ENCODE measurements at places on chromosomes 7 and 10.
A peak's percentile ranks its signal among the peaks of the same experiment; 100 is the strongest.

- DNase-seq = no peak
Observed at GRCh38 chr7:26534649-26535482, 243.2 kb downstream of the SNX10 start.

GRCh38 chr7:137001478-137001877, 133.0 kb downstream of the CHRM2 start:
- DNase-seq = no peak

DNA sequence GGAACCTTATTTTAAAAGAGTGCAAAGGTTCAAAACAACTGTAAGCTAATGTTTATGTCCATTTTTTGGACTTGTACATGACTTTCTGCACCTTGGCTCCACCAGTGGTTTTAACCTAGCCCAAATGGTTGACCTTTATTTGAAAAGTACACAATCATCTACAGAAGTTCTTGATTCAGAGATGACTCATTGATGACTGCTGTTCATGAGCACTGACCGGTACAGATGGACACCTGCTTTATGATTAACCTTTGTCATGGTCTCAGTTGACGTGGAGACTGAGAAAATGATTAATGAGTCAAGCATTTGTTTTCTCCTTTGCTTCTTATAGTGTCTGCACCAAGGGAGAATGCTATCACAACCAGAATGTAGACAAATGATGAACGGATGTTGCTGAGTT, 55.7 kb upstream of the PTER start:
- no peak for DNase-seq

- no peak for DNase-seq
Observed at GRCh38 chr10:11687357-11687771, 54.8 kb upstream of the ECHDC3 start.

DNA sequence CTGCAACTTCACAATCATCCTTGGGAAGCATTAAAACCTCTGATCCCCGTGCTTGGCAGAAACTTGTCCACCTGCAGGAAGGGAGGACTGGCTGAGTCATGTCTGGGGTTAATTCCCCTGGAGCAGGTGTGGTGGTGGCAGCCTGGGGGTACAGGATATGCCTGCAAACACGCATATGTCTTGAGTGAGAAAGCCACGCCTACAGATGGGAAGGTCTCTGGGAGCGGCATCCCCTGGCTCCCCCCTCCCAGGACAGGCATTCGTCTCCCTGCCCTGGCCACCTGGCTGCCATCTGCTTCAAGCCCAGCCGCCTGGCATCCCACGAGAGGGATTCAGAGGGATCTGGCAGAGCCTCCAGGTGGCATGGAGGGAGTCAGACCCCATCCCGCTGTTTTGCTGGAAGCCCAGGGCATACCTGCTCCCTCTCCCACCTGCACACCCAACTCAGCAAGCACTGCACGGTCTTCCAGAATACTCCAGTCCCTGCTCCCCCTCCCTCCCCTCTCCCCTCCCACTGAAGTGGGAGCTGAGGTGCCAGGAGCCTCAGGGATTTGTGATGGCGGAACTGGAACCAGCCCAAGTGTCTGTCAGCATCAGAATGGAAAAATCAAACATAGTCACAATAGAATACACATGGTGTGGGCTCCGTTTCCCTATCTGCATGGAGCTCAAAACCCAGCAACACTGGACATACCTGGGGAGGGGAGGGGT, 61.0 kb downstream of the CAMK2B start:
- no peak for DNase-seq

DNA sequence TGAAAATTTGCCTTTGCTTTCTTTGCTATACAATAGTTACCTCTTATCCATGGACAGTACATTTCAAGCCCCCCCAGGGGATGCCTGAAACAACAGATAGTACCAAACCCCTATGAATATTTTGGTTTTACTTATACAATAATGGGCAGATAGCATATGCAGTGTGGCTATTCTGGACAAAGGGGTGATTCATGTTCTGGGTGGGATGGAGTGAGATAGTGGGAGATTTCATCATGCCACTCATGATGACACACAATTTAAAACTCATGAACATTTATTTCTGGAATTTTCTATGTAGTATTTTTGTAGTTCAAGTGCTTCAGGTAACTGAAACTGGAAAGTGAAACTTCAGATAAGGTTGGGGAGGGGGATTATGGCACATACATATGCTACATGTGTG, 12.0 kb downstream of the STARD3NL start:
- no peak for DNase-seq

DNA sequence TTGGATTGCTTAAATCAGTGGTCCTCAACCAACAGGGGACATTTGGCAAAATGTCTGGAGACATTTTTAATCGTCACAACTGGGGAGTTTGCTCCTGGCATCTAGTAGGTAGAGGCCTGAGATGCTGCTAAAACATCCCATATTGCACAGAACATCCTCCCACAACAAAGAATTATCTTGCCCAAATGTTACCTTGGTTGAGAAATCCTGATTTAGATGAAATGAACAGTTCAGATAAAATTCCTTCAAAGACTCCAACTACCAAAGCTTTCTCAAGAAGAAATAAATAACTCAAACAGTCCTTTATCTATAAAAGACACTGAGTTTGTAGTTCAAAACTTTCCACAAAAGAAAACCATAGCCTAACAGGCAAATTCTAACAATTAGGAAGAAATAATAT, 160.9 kb downstream of the SNX13 start:
- DNase-seq = no peak

DNA sequence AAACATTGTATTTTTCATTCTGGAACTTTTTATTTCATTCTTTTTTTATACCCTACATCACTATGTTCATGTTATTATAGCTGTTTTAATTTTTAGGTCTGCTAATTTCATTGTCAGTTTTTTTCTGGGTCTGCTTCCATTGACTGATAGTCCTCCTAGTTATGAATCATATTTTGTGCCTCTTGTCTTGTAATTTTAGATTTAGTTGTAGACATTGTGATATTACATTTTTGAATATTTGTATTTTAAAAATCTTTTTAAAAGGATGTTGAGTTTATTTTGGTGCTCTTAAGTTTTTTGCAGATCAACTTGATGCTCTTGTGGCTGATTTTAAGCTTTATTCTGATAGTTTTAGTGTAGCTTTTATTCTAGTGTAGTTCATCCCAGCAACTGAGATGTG, 57.6 kb downstream of the BTRC start:
- no peak for DNase-seq

DNA sequence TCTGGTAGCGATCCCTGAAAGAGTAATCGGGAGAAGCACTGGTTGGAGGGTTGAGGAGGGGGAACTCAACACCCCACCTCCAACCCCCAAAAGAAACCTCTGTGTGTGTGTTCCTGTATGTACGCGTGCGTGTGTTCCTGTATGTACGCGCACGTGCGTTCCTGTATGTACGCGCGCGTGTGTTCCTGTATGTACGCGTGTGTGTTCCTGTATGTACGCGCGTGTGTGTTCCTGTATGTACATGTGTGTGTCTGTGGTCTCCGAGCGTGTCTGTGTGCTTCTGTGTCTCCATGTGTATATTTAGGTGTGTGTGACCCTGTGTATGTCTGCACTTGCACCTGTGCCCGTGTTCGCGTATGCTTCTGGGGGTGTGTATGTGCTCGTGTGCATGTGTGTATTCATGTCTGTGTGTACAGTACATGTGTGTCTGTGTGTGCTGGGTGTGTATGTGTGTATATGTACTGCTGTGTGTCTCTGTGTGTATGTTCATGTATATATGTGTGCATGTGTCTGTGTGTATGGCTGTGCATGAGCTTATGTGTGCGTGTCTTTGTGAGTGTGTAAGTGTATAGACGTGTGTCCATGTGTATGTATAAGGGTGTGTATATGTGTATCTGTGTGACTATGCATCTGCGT, 42.9 kb upstream of the KLF6 start:
- DNase-seq = no peak

GRCh38 chr10:350981-351501, 215.8 kb downstream of the ZMYND11 start:
- no peak for DNase-seq

GRCh38 chr7:29372351-29373090, 177.9 kb downstream of the CHN2 start:
- DNase-seq = no peak

DNA sequence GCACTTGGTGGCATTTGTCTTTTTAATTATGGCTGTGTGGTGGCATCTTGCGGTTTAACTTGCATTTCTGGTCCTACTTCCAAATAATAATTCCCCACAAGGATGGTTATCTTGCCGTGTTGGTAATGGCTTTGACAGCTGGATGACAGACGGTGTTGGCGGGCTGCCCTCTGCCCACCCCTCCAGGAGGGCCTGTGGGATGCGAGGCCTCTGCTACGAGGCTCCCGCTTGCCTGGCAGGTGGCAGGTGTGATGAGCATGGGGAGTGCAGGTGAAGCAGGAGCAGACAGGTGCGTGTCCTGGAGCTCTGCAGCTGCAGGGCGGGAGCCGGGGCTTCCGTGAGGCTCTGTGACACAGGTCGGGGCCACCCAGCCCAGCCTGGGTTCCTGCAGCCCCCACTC, 11.8 kb downstream of the INPP5A start:
- no peak for DNase-seq

DNA sequence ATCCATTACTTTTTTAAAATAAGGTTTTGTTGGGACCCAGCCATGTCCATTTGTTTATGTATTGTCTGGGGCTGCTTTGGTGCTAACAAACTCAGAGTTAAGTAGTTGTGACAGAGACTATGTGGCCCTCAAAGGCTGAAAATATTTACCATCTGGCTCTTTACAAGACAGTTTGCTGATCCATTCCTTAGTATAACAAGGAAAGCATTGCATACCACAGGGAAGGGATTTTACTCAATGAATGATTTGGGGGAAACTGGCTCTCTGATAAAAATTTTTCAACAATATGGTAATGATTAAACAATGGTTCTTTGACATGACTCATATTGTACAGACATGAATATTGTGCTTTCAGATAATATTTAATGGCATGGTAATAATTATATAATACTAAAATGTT, 738.1 kb downstream of the KCNMA1 start:
- DNase-seq = peak; percentile 31

- DNase-seq = no peak
Observed at GRCh38 chr7:141699860-141700259, 2.1 kb downstream of the DENND11 start.

DNA sequence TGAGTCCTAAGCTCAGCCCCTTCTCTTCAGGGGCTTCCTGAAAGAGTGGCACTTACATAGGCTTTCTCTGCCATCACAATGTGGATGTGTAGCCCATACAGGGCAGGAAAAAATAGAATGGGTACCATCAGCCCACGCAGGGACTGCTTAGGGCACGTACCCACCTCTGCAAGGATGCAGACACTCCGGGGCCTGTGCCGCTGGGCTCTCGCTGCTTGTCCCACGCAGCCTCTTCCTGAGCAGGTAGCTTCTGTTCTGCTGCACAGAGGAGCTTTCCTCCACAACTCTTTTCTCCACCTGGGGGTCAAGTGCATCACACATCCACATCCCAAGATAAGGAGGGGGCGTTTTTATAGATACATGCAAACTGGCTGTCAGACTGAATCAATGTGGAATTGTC, 34.3 kb downstream of the FRMPD2 start:
- DNase-seq = no peak

DNA sequence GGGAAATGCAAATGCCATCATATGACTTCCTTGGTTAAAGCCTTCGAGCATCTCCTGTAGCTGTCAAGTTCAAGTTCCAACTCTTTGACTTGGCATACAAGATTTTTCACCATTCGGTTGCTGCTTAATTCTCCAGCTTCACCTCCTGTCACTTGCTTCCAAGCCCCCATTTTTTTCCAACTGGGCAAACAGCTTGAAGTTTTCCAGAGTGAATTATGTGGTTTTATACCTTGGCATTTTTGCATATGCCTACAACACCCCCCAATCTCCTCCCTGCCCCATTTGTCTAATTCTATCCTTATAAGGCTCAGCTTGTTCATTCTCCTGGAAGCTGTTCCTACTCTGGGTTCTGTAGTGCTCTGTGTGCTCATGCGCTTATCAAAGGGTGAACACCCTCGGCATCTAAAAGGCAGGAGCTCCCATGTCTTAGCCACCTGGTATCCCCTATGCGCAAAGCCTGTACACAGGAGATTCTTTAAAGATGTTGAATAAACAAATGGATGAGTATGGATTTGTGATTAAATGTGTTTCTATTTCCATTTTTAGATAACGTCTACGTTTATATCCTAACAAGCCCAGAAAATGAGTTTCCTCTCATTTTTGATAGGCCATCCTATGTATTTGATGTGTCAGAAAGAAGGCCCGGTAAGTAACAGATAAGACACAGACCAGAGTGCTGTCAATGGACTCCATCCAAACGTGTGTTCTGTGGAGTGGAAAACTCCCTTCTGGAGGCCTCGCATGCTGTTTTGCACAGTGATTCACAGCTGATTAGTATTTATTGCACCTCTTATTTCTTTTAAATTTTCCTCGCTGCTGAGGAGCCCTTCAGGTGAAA, 52.5 kb downstream of the CDHR3 start:
- DNase-seq = no peak

GRCh38 chr10:19764111-19764510, 52.1 kb upstream of the PLXDC2 start:
- DNase-seq = no peak

DNA sequence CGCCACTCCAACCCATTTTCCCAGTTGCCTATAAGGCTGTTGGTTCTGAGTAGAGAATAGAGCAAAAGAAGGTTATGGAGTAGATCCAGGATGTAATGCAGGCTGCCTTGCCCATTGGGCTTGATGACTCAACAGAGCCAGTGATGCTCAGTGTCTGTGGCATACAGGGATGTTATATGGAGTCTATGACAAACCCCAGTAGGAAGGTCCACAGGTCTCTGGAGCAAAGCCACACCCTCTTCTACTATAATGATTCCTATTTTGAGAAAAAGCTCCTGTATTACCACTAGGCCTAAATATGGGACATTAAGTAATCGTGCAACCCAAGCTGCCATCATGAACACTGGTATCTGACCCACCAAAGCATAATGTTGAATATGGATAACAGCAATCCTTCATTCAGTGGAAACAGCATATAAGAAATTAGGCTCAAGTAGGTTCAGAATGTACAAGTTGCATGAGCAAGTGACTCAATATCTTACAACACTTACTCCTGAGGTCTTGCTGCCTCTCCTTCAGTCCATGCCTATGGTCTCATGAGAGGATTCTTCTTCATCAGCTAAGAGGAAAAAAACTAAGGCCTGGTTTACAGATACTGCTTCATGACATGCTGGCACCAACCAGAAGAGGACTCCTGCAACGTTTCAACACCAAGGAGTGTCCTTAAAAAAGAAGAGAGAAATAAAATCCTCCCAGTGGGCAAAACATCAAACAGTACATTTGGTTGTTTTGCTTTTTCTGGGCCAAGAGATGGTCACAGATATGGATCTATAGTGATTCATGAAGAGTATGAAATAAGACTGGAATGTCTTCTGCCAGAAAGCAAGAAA, 14.8 kb upstream of the FHIP2A start:
- no peak for DNase-seq

DNA sequence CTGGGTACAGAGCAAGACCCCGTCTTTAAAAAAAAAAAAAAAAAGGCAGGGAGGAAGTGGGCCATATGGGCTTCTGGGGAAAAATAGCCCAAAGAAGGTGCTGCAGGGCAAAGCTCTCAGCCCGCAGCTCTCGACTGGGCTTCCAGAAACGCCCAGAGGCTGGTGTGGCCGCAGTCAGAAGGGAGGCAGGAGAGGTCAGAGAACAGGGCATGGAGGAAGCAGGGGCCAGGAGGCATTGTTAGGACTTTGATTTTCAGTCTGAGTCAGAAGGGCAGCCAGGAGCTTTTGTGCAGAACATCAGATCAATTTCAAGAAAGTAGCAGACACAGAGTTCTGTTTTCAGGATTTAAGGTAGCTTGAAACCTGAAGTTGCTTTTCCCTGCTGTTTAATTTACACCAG, 35.3 kb upstream of the CYTH3 start:
- no peak for DNase-seq

Data from AG09309 (cell line).